ENCODE measurements at places on chromosomes 5 and 9. TPM values are rescaled to one million over a fixed set of nuclear protein-coding genes. Genes with fewer than 3 reads are reported as not detected.

ROPN1L gene
- not detected for total RNA-seq

CSNK1G3 gene
- 28.4 TPM for total RNA-seq

LSM11 gene
- 2.0 TPM for total RNA-seq

AK8 gene
- total RNA-seq = 1.7 TPM

C9orf43 gene
- 0.36 TPM for total RNA-seq

SOHLH1 gene
- not detected for total RNA-seq

KIF24 gene
- total RNA-seq = 2.0 TPM

MYMK gene
- not detected for total RNA-seq

QRFP gene
- not detected for total RNA-seq

FGF18 gene
- total RNA-seq = 0.08 TPM

SGCD gene
- 0.52 TPM for total RNA-seq

ANXA6 gene
- 10.8 TPM for total RNA-seq

GRXCR2 gene
- not detected for total RNA-seq

TICAM2 gene
- 1.2 TPM for total RNA-seq

OLFML2A gene
- 12.3 TPM for total RNA-seq

SOX30 gene
- not detected for total RNA-seq

TAF11L2 gene
- total RNA-seq = not detected

IFNA21 gene
- total RNA-seq = not detected

AGXT2 gene
- not detected for total RNA-seq

MRPL50 gene
- 6.9 TPM for total RNA-seq

CBY3 gene
- total RNA-seq = not detected

MGAT4B gene
- total RNA-seq = 72.1 TPM

PDE8B gene
- 0.12 TPM for total RNA-seq

DROSHA gene
- 36.5 TPM for total RNA-seq

FCHO2 gene
- total RNA-seq = 47.4 TPM

PTGER4 gene
- 1.5 TPM for total RNA-seq
